ENCODE measurements at places on chromosomes 1 and 21. TPM values are rescaled to one million over a fixed set of nuclear protein-coding genes. Genes with fewer than 3 reads are reported as not detected.

The CLIC6 gene
- 0.02 TPM for total RNA-seq

The TNNI3K gene
- not detected for total RNA-seq

The GOLT1A gene
- 0.84 TPM for total RNA-seq

The KDF1 gene
- not detected for total RNA-seq

The ASCL5 gene
- not detected for total RNA-seq

The KRTAP10-1 gene
- not detected for total RNA-seq

The OR2L3 gene
- not detected for total RNA-seq

The PLA2G2D gene
- not detected for total RNA-seq

GRCh38 chr1:93814059-93814794 is 64.8 kb downstream of the DNTTIP2 start:
- DNase-seq = peak; percentile 87

DNA sequence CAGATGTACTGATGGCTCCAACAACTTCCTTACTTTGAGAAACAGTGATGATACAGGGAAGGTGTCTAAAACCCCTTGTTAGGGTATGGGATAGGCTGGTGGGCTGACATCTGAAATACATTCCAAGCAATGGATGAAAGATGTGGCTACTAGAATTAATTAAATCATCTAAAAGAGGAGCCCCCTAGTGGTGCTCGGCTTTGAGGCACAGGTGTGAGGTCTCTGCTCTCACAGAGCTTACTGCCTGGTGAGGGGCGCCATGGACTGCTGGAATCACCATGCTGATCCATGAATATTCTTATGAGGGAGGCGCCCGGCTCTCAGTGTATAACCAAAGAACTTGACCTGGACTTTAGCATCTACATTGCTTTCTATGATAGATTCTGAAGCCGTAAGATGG is 48.5 kb downstream of the GNG4 start:
- peak; percentile 28 for DNase-seq

DNA sequence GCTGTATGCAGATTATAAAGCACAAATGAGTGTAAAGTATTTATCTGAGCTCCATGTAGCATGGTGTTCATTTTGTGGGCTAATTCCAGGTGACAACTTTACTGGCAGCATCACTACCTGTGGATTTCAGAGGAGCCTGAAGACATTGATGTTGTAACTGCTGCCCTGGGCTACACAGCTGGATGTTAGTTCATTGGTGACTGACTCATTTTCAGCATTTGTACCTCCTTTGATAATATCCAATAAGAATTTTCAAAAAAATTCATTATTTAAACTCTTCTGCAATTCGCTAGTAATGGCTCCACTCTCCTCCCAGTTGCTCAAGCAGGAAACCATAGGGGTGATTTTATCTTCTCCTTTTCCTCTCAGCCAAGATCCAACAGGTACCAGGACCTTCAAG is 37.3 kb upstream of the HSD3B1 start:
- DNase-seq = no peak

- peak; percentile 46 for DNase-seq
Measured at GRCh38 chr1:10788592-10789006, 7.8 kb downstream of the CASZ1 start.

DNA sequence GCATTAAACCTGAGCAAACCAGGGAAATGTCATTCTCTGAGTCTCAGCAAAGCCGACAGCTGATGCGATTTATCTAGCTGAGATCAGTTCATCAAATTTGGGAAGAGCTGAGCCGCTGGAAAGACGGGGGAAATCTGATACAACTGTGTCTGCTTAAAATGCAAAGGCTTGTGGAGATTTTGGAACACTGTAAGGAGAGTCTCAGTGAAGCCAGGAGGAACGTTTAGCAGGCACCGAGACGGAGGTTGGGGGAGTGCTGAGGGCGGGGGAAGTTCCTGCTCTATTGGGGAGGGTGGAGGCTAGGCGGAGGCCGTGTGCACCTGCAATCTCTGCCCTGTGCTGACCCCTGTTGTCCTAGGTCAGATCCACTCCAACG is 143.2 kb upstream of the CSF3R start:
- no peak for DNase-seq

GRCh38 chr1:198696211-198696610 is 57.4 kb downstream of the PTPRC start:
- DNase-seq = no peak

GRCh38 chr1:117575586-117576225 is 30.1 kb upstream of the TENT5C start:
- DNase-seq = no peak

- no peak for DNase-seq
Measured at GRCh38 chr1:20662110-20662475, 924 bp upstream of the DDOST start.

GRCh38 chr1:101797722-101798121 is 199.0 kb downstream of the OLFM3 start:
- DNase-seq = no peak

- DNase-seq = peak; percentile 70
Measured at GRCh38 chr1:152458384-152459185, 44.5 kb upstream of the CRNN start.

DNA sequence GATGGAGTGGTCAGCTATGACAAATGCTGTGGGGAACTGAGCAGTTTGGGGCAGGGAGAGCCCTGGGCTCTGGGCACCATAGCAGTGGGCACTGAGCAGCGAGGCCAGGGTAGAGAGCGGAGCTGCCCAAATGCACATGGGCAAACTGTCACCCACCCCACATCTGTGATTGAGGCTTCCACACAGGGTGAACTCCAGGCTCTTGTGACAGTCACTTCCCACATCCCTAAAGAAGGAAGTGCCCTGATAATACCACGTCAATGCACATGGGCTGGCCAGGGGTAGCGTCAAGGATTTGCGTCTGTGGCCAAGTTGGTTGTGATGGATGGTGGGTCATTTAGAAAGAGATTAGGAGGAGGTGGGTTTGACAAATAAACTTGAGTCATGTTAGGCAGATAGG is 2.6 kb upstream of the GUCA2B start:
- DNase-seq = no peak

GRCh38 chr1:221045842-221046831 is 166.9 kb downstream of the HLX start:
- DNase-seq = peak; percentile 69

GRCh38 chr21:45824546-45825215 is 156.9 kb upstream of the COL6A1 start:
- DNase-seq = no peak

DNA sequence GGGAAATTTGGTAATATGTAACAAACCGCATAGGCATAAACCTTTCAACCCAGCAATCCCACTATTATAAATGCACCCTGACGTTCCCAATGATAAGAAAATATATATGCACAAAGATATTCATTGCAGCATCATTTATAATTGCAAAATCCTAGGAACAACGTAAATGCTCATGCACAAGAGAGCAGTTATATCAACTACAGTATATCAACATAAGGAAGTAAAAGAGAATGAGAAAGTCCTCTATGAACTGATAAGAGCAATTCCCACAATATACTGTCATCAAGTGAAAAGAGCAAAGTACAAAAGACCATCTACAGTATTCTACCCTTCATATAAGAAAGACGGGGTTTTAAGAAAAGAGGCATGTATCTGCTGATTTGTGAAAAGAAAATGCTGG is 229.9 kb downstream of the SLC45A1 start:
- no peak for DNase-seq

DNA sequence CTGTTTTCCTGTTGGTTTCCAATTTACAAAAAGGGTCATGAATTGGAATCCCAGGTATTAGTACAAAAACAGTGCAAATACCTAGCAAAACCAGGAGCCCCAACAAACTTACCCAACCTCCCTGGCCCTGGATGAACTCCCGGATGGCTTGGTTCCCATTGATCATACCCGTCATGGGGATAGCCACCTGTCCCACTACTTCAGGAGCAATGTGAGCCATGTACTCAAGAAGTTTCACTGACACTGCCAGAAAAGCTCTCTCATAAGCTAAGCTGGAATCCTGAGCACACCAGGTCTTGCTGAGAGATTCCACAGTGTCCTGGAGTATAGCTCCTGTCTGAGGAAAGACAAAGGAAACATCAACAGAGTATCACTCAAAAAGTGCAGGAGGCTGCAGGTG is 5.7 kb downstream of the BCL2L15 start:
- DNase-seq = no peak

DNA sequence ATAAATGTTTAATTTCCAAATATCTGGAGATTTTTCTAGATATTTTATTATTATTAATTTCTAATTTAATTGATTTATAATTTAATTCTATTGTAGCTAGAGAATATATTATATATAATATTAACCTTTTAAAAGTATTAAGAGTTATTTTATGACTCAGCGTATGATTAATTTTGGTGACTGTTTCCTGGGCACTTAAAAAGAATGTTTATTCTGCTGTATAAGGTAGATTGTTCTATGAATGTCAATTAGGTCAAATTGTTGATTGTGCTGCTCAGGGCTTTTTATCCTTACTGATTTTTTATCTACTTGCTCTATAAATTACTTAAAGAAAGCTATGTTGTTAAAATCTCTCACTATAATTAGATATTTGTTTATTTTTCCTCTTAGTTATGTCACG is 20.1 kb upstream of the GJA8 start:
- no peak for DNase-seq

DNA sequence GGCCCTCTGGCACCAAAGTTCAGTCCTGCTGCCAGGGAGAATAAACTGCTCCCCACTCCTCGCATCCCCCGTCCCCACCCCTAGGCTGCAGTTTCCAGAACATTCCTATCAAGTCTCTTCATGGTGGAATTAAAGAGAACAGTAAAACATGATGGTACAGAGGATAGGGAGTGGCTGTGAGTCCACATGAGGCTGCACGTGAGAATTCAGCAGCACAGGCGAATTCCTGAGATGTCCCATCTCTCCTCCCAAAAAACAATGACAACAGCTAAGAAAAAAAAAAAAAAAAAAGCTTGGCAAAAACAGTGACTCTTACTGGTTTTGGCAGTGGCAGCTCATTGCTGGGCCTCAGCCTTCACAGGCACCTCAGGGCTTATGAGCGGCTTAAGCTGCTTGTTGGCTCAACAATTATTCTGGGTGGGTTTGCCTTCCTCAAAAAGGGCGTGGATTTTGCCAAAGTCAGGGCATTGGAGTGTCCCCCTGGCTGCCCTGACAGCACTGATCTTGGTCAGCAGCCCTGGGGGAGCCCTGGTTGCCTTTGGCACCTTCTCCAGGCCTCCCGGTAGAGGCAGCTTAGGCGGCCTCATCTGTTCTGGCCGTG is 5.7 kb upstream of the IFFO2 start:
- DNase-seq = no peak

DNA sequence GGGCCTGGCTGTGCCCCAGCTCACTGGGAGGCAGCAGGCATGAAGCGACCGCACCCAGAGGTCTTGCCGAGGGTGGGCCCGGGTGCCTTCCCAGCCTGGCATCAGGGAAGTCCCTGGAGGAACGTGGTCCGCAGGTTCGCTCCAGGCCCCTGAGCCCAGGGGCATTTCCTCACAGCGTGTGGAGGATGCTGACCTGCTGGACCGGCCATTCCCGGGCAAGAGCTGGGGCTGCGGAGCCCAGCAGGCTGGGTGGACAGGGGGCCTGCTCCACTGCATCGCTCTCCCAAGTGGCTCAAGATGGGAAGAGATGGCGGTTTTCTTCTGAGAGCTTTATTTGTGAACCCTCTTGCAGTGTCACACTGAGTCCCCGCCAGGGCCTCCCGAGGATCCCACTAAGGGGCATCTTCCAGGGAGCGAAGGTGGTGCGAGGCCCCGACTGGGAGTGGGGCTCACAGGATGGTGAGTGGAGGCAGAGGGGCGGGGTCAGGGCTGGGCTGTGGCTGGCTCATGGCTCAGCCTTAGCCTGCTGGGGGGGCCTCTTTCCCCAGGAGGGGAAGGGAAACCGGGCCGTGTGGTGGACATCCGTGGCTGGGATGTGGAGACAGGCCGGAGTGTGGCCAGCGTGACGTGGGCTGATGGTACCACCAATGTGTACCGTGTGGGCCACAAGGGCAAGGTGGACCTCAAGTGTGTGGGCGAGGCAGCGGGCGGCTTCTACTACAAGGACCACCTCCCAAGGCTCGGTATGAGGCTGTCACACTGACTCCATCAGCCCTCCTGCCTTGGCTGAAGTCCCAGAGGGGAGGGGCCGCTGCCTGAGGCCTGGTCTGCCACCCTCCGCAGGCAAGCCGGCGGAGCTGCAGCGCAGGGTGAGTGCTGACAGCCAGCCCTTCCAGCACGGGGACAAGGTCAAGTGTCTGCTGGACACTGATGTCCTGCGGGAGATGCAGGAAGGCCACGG is 7.2 kb upstream of the MMP23B start:
- no peak for DNase-seq

DNA sequence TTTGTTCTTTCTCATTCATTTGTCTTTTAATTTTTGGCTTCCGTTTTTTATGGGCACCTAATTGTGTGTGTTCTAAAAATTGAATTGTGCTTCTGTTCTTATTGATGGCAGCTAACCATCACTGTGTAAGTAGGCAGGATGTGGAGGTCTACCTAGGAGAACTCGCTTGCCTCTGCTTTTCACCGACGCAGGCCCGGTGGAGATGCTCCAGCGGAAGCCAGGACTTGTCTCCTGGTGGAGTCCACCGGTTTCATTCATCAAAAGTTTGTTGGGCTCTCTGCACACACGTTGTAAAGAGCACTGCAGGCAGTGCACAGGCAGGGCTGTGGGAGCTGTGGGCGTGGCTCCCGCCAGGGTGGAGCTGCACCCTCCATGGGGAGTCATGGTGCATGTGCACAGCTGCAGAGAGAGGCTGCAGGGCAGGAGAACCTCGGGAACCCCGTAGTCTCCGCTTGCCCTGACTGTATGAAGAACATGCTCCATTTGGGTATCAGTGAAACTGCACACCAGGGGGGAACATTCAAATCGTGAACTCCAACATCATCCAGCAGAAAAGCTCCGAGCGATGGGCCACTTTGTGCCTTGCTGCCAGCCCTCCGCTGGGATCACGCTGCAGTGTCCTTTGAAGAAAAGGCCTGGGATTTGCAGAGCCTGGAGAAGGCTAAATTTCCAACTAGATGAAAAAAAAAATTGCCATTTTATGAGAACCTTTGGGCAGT is 6.0 kb upstream of the C1orf174 start:
- no peak for DNase-seq

- DNase-seq = peak; percentile 20
Measured at GRCh38 chr1:243482141-243483022, 226.5 kb downstream of the SDCCAG8 start.

DNA sequence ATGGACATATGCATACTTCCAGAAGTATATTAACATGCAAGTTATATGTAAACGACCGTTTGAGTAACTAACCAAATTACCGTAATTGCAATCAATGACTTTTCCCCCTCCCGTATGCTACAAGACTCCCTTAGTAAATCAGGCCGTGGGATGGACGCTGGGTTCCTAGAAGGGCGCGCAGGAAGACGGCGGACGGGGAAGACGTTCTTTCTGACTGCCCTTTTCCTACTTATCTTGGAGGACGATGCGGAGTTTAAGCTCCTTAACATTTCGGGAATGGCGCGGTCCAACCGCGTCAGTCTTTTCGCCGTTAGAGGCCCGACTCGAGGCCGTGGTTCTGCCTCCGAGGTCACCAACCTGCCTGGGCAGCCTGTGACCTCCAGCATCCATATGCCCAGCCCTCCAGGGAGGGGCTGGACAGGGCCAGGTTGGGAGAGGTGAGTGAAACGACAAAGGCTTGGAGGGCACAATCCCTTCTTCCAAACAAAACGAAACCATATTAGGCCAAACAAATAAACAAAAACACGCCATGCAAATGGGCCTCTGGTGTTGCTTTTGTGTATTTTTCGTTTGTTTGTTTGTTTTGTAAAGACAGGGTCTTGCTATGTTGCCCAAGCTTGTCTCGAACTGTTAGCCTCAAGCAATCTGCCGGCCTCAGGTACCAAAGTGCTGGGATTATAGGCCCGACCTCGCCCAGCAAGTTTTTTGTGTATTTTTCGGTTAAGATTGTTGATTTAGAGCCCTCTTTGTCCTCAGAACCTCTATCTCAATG is 873 bp upstream of the PI4KB start:
- no peak for DNase-seq

GRCh38 chr1:111948209-111949171 is 41.0 kb downstream of the KCND3 start:
- DNase-seq = peak; percentile 42

- peak; percentile 53 for DNase-seq
Measured at GRCh38 chr1:88892357-88892877, 1.1 kb upstream of the GTF2B start.

Measured in M059J (cell line).